ENCODE measurements at places on chromosomes 5 and 9.

DNA sequence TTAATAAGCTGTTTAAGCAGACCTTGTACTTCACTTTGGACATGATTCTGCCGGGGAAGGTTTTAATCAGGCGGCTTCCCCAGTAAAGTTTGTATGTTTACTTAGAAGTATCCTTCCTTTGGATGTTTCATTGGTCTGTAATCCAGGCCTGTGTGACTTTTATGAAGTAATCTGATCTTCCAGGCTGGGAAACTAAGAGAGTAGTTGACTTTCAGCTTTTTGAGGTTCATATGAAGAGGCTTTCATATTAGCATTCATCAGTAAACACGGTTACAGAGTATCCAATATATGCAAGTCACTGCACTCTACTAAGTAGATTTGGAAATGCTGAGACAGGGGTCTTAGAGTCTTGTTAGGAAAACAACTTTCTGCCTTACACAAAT, 1.1 kb downstream of the DNAJC21 start:
- no peak for DNase-seq

- no peak for DNase-seq
Measured at GRCh38 chr5:151906246-151906645, 18.4 kb downstream of the GLRA1 start.

DNA sequence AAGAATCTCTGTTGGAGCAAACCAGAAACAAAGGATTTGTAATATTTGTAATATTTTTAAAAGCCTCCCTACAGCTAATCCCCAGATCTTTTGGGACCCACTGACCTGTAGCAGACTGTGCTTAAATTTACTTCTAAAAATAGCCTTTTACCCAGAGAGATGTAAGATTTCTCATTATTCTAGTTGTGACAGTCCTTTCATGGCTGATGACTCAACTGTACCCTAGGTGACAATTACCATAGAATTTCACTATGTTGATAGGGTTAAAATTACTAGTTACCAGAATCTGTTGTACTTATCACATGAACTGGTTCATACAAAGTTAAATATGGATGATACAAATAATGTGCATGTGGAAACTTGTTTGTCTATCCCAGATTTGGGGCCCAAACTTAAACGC, 543.9 kb upstream of the SEMA6A start:
- DNase-seq: no peak

GRCh38 chr5:6505783-6506557, 57.3 kb downstream of the UBE2QL1 start:
- DNase-seq: peak; percentile 47

GRCh38 chr9:962023-962422, 14.4 kb upstream of the DMRT3 start:
- DNase-seq: no peak

DNA sequence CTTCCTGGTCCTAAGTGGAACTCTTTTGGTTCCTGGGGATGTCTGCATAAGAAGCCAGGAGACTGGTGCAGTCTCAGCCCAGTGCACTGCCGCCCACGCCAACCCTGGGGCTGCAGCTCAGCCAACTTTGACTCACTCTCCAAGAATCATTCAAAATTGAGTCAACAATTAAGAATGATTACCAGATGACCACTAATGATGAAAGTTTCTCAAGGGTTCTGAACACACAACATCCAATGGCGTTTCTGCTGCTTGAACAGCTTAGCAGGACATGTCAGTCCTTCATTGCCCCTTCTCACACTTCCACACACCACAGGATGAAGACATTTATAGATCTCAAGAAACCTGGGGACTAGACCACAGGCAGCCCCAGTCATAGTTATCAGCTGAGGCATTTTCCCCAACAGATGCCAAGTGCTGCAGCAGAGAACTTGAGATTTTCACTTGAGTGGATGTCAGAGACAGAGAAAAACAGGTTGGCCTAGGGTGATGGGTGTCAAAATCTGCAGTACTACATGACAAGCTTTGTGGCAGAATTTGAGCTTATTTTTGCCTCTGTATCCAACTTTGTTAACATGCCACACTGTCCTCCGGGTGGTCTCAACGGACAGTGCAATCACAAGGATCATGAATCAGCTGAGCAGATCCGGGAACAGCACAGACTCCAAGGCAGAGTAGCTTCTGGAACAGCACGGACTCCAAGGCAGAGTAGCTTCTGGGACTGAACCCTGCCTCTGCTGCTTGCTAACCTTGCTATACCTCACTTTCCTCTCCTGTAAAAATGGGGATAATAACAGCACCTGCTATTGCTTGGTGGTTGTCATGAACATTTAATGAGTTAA, 356.1 kb downstream of the SPOCK1 start:
- no peak for DNase-seq
